Activated naive CD8-positive, alpha-beta T cell treated with anti-CD3 and anti-CD28 coated beads, Interleukin-2, amount 10 ng/mL, durations not matched to agents 7 days and 5 days (primary cell): ENCODE measurements at places on chromosomes 11 and 22. TPM values are rescaled to one million over a fixed set of nuclear protein-coding genes. Genes with fewer than 3 reads are reported as not detected.

Gene ENTHD1
- total RNA-seq: 0.34 TPM

Gene OR5B21
- total RNA-seq: 0.89 TPM

Gene PDXP
- 16.6 TPM for total RNA-seq

Gene C11orf87
- not detected for total RNA-seq

Gene POU2AF1
- total RNA-seq: 1.9 TPM

Gene OR52N4
- 1.7 TPM for total RNA-seq

Gene VSIG10L2
- not detected for total RNA-seq

DNA sequence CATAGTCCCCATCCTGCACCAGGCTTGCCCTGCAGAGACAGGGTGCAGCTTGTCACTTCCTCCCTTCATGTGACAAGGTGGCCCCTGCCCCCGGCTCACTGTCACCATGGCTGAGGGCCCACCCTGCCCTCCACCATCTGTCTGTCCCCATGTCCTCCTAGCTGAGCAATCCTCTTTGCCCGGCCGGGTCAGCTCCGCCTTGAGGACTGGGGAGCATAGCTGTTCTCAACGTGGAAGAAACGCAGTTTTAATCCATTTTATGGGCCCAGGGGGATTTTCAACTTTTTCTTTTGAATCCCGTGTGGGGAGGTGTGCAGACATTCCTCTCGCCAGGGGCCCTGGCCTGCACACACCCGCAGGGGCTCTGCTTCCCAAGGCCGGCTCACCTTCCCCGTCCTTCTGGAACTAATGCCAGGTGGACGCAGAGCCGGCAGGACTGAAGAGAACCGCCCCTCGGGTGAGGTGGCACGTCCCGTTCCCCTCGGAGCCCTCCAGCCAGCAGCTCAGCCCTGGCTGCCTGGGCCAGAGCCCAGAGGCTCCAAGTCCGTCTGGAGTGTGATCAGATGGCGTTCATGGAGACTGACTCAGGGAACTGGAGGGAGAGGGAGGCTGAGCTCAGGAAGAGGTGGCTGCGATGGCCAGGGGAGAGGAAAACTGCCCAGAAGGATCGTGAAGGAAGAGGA lies 1108.7 kb downstream of the BRD1 start:
- no peak for DNase-seq

DNA sequence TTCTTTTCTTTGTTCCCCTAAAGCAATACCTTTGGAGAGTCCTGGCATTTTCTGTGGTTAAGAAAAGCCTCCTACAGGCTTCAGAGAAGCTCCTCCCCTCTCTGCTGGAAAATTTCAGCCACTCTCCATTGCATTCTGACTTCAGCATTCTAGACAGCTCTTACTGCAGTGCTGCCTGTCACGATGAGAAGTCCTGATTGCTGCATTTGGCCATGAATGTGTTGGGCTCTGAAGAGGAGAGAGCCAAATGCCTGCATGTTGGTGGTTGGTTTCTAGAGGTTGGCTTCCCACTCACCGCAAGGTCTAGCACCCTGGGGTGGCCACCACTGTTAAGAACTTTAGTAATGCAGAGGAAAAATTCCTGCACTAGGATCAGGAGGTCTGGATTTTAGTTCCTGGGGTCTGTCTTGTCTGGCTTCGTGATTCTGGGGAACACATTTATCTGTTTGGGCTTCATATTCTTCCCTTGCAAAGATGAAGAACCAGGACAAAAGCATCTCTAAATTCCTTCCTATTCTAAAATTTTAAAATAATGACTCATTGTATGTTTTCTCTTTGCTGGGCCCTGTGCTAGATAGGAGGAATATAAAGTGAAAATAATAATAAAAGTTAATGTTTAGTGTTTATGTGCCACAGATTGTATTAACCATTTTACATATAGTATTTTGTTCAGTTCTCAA lies 38.1 kb downstream of the COA4 start:
- DNase-seq: no peak

- DNase-seq: no peak
These were observed 365.3 kb upstream of the PDGFD start for GRCh38 chr11:104529213-104529612.

- DNase-seq: no peak
These were observed 11.7 kb upstream of the SMPD1 start for GRCh38 chr11:6378640-6378989.

GRCh38 chr22:39748877-39749276 lies 144.7 kb downstream of the ENTHD1 start:
- no peak for DNase-seq

- no peak for DNase-seq
These were observed 66.0 kb upstream of the FTH1 start for GRCh38 chr11:62033191-62034035.

- no peak for DNase-seq
These were observed 79.9 kb upstream of the PRR5 start for GRCh38 chr22:44622147-44622427.

DNA sequence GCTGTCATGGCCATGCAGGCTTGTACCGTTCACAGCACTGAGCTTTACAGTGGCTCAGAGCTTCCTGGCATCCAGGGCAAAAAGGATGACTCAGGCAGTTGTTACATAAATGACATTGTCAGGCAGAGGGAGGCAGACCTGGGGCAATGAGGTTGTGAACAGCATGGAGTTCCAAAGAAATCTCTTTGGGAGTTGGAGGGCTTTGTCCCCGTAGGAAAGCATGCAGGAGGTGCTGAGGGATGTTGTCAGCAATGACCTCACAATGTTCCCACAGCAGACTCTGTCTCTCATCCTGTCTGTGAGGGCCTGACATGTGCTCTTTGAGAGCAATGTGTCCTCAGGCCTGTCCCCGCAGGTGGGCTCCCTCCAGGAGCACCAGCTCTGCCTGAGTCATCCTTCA lies 25.9 kb upstream of the PDE2A start:
- no peak for DNase-seq

DNA sequence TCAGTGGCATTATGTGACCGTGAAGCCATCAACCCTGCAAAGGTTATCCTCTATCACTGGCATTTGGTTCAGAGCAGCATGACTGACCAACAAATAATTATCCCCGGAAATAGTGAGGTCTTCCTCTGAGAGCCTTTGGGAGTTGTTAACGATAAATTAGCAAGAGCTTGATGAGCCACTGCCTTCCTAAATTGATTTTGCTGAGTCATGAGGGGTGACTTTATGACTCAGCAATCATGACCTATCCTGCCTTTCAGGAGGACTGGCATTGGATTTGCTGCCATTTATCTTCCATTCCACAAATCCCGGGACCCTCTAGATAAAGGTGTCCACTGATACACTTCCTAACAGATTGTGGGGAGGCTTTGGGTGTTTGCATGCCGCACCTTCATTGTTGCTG lies 80.8 kb upstream of the MTNR1B start:
- no peak for DNase-seq

GRCh38 chr22:40635940-40636379 lies 559 bp downstream of the MRTFA start:
- DNase-seq: no peak

GRCh38 chr22:30841273-30841672 lies 127.3 kb downstream of the MORC2 start:
- DNase-seq: no peak

GRCh38 chr22:35622191-35622913 lies 5.2 kb upstream of the MB start:
- DNase-seq: no peak

GRCh38 chr11:69018924-69019323 lies 5.9 kb upstream of the MRGPRF start:
- DNase-seq: no peak

GRCh38 chr11:133896028-133896427 lies 50.7 kb upstream of the SPATA19 start:
- DNase-seq: no peak

DNA sequence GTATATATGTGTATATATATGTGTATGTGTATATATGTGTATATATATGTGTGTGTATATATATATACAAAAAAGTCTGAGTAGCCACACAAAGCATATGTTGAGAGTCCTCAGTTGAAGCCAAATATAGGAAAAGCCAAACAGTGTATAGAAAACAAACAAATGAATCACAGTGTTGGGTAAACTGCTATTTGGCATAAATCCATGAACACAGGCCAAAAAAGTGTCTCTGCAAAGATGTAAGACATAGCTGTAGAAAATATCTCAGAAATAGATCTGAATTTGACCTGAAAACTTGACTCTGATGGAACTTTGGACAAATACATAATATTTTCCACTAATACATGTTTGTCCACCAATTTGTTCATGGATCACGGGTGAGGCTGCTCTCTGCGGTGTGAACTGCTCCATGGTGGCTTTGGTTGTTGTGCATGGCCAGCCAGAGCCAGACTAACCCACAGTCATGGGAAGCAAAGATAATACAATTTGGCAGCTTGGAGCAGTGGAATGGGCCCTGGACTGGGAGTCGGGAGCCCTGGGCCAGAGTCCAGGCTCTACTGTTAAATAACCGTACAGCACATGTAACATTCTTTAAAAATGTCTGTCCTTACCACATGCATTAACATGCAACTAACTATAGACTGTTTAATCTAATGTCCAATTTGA lies 76.9 kb upstream of the EED start:
- DNase-seq: no peak

DNA sequence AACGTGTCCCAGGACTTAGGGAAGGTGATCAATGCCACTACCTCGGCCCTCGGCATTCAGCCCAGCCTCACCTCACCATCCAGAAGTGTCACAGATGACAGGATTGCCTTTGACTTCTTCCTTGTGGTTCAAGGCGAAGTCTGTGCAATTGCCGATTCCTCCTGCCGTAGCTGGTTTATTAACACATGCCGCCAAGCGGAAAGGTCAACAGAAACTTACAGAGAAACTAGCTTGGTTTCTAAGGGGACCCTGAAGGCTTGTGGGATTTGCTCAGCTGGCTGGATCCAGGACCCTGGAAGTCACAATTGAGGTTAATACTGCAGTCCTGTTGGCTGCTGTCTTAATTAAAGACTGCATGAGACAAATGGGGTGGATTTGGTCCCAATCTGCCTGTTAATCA lies 65.6 kb downstream of the SHANK2 start:
- no peak for DNase-seq

- no peak for DNase-seq
These were observed 7.5 kb downstream of the SERPIND1 start for GRCh38 chr22:20781272-20781990.

DNA sequence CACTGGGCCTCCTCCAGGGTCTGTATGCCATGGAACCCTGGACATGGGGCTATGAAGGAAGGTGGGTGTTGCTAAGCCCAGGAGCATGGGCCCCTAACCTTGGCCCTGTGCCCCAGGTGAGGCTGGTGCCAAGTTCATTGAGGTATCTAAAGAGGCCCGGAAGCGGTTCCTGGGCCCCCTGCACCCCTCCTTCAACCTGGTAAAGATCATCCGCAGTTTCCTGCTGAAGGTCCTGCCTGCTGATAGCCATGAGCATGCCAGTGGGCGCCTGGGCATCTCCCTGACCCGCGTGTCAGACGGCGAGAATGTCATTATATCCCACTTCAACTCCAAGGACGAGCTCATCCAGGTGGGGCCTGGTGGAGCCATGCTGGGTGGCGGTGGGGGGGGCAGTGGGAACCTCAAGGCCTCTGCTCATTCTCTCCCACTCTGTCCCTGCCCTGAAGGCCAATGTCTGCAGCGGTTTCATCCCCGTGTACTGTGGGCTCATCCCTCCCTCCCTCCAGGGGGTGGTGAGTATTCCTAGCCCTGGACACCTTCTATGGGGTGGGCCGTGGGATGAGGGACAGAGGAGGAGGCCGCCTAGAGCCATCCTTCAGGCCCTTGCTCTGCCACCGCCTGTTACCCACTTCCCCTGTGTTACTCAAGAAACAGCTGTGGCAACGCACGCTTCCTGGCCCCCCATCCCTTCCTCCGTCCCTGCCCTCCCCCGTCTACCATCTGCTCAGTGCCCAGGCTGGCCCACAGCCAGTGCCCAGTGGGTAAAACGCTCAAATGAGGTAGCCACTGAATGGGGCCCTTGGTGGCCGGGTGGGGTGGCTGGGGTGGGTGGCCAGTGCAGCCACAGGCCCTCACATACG lies 3.0 kb downstream of the PNPLA2 start:
- no peak for DNase-seq

GRCh38 chr11:133122256-133122655 lies 410.0 kb downstream of the OPCML start:
- DNase-seq: no peak

DNA sequence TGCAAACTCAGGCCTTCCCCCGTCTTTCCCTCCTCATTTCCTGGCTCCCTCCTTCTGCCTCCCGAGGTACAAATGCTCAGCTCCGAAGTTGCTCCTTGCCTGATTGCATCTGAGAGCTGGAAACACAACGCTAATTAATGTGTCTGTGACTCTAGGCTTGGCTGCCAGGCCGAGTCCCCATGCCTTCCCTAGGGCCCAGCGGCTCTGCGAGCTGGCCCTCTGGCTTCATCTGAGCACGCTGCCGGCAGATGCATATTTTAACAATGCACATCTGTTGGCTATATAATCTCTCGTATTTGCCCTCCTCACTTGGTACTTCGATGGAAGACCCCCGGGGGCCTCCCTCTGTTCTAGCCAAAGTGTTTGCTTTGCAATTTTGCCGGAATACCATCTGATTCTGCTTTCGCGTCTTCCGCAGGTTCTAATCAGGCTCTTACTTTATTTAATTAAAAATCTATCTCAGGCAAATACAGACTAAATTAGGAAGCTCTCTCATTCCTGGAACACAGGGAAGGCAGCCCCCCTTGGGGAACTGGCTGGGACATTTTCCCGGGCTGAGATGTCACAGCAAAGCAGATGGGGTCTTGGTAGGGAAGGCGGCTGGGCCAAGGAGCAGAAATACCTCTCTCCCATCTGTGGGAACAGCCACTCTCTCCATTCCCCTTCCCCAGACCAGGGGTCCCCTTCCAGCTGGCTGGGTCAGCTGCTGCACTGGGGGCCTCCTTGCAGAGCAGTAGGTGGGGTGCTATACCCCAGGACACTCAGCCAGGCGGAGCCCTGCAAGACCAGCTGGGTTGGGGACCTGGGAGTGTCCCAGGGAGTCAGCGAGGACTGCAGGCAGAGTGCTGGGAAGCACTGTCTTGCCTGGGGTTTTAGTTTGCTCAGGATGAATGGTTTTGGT lies 162.8 kb downstream of the ST3GAL4 start:
- DNase-seq: no peak

- DNase-seq: no peak
These were observed 168.5 kb upstream of the BDNF start for GRCh38 chr11:27868709-27869108.

DNA sequence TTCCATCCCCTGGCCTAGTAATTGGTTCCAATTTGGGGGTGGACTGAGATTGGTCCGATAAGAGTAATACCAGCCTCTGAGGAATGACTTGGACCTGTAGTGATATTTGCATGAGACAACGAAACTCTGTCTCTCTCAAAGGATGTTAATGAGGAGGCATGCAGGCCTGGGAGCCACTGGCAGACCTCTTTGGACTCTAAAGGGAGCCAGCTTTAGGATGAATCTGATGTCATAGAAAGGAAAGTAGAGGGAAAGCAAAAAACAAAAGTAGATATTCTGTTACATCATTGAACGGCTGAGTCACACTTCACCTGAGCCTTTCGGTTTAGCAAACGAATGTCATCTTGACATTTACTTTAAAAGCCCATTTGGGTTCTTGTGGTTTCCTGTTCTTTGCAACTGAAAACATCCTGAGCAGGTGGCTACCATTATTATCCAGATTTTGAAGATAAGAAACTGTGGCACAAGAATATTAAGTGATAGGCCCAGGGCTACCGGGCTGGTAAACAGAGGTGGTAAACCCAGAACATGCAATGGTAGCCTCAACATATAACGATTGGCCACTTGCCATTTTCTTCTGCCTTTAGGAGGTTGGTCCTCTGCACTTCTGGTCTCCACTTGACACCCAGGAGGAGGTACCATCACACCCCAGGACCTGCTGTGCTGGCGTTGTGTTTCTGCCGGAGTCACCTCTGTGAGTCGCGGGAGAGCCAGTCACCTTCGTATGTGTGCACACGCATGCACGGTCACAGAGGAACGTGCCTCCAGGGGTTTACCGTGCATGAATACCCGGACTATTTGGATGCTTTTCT lies 42.7 kb downstream of the RTL6 start:
- DNase-seq: peak; percentile 55
